RWPE1 (cell line): ENCODE measurements at places on chromosomes 6 and 20.
A peak's percentile ranks its signal among the peaks of the same experiment; 100 is the strongest.

- peak; percentile 87 for DNase-seq
These were observed 26.8 kb downstream of the C6orf89 start for GRCh38 chr6:36912586-36912985.

DNA sequence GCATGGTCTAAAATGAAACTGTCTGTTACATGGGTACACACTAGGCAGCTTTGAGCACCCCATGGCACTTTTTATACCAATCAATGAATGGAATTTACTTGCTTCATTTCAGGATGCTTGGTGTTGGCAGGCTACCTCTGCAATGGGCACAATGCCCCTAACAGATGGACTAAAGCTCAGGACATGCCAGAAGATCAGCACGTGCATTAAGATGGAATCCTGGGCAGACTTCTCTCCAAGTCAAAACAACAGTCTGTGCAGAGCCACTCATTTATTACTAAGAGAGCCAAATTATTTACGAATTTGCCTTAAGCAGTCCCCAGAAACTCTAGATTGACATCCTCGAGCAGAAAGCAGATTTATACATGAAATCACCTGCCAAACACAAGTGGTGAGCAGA is 55.8 kb upstream of the SCML4 start:
- DNase-seq: no peak

DNA sequence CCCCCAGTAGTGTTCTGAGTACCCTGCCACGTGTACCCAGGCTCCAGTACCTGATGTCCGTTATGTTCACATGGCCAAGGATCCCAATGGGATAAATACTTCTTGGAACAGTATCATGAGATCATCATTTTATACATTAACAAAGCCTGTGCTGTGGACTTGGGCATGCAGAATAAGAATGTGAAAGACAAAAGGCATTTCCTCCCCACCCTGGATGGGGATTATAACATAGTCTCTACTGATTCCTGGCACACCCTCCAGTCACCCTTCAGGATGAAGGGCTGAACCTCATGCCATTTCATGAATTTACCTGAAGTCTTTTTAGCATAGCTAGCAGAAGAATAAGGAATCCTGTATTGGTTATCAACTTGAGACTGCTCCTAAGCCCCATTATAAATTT is 2.8 kb downstream of the TNFRSF21 start:
- DNase-seq: peak; percentile 15

DNA sequence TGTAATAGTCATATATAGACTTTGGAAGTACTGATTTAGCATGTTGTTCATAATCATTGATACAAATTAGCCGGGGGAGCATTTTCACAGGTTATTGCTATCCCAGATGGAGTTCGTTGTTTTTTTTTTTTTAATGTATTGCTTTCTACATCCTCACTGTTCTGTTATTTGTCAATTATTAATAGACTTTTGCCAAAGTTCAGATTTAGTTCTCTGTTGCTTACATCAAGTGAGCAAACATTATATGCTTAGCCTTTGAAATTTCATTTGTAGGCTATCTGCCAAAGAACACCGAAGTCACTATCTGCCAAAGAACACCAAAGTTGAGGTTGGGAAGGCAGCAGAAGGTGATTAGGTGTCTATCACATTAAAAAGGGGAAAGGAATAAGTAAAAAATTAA is at the start of gene HAO1:
Gene HAO1, minus strand, starts transcription at position 118 of the 400 bp plus-strand sequence. Its CDS starts 36 bp downstream, at position 82.
- DNase-seq: no peak

GRCh38 chr6:54874349-54875048 is 27.9 kb downstream of the FAM83B start:
- DNase-seq: peak; percentile 73
